Esophagus muscularis mucosa (tissue), 4 donors: ENCODE measurements at places on chromosomes 2 and 18. TPM values are rescaled to one million over a fixed set of nuclear protein-coding genes. Genes with fewer than 3 reads are reported as not detected.

DNA sequence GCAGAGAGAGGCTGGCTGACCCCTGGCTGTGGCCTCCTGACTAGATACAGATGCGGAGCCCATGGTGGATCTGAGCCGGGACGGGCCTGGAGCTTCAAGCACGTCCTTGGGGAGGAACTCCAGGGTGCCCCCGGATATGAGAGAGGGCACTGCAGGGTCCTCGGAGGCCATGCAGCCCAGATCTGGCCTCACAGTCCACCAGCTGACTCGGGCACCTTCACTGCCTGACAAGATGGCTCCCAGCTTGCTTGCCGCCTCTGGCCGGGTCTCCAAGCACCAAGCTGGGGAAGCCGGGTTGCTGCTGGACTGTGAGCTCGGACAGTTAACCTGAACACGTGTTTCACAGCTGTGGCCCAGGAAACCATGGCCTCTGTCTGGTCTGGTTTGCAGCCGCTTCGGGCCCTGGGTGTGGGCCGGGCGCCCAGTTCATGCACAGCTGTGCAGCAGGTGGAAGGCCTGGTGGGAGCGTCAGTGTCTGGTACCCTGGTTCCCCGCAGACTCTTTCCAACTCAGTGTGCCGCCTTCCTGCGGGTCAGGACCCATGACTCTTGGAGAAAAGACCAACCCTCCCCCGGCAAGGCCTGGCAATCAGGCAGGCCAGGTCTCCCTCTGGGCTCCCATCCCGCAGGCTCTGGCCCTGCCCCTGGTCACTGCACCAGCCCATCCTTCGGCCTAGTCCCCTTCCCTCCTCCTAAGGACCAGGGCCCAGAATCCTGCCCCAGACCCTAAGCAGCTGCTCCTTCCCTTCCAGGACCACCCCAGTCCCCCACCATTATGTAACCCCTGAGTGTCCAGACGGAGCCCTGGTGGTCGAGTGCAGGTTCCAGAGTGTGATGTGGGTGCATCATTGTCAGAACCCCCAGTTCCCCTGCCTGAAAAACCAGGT, 74.6 kb upstream of the OTOS start:
- H3K4me1 ChIP-seq = no peaks in the 10 kb centered on the region
- no peak overlapping the region for H3K27ac ChIP-seq
- H3K4me3 ChIP-seq = no peak overlapping the region
- peaks cover 50% of the 10 kb centered on the region for H3K27me3 ChIP-seq

DNA sequence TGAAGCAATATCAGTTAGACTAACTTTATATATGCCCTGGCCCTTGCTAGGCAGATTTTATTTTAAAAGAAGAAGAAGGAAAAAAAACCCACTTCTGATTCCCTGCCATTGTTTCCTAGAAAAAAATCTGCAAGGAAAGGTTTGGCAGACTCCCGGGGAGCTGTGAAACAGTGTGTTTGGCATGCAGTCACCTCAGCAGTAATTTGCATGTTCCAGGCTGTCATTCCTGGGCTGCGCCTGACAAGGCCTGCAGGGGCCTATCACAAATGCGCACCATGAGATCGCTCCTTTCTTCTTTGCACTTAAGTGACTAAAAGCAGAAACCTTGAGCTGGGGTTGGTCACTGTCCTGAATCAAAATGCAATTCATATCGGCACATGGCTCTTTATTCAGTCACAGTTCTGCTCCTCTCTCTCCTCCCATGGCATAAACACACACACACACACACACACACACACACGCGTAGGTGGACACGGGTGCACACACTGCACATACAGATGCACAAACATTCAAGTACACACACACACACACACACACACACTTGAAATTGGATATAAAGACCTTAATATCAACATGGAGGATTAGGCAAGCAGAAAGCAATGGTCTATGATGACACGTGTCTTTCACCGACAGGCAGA, 172.8 kb downstream of the MYT1L start:
- H3K4me3 ChIP-seq = no peak overlapping the region
- no peak for DNase-seq
- no peaks in the 10 kb centered on the region for H3K36me3 ChIP-seq
- no peaks in the 10 kb centered on the region for H3K27me3 ChIP-seq
- no peak overlapping the region for H3K27ac ChIP-seq
- H3K4me1 ChIP-seq = no peaks in the 10 kb centered on the region

GRCh38 chr2:73870084-73870483, 22.7 kb upstream of the ACTG2 start:
- no peaks in the 10 kb centered on the region for H3K27me3 ChIP-seq
- no peak overlapping the region for H3K4me3 ChIP-seq
- peak overlapping the region; percentile 89 for H3K27ac ChIP-seq
- peak; percentile 94 for DNase-seq

DNA sequence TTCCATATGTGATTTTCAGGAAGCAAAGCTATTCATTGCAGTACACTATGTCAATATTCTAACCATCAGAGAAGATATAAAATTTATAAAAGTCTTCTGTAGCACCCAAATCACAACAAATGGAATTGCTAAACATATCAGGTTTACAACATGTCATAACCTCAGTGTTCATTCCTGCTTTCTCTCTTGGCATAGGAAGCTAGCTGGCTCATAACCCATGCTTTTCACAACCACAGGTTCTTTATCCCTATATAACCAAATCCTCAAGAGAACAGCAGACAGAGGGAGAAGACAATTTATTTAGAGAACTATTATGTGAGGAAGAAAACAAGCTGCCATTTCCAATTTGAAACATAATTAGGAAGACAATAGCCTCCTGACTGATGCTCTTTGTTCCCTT, 997.0 kb upstream of the ACVR2A start:
- no peaks in the 10 kb centered on the region for H3K36me3 ChIP-seq
- no peak for DNase-seq
- no peak overlapping the region for H3K27ac ChIP-seq
- no peaks in the 10 kb centered on the region for H3K4me1 ChIP-seq

DNA sequence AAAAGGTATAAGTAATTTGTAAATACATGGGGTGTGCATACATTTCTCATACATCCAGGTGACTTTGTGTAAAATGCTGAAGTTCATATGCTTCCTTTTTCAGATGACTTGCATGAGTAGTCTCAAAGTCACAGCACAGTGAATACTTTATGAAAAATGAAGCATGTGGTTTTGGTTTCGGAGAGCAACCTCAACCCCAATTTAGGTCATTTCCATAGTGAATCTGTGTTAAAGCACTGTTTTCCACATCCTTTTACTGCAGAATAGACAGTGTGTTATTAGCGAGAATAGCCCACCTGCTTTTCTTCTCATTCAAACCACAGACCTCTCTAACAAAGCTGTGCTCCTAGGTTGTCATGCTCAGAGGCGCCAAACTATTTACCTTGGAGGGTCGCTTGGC, 204.4 kb upstream of the RASGRP3 start:
- no peaks in the 10 kb centered on the region for H3K27me3 ChIP-seq
- H3K4me1 ChIP-seq = peaks cover 43% of the 10 kb centered on the region
- no peak for DNase-seq
- peaks cover 12% of the 10 kb centered on the region for H3K36me3 ChIP-seq

GRCh38 chr2:239093542-239093941, 245.7 kb downstream of the TWIST2 start:
- H3K36me3 ChIP-seq = peaks cover 91% of the 10 kb centered on the region
- no peak overlapping the region for H3K27ac ChIP-seq
- no peak for DNase-seq
- H3K4me3 ChIP-seq = no peak overlapping the region
- H3K4me1 ChIP-seq = no peaks in the 10 kb centered on the region

- no peaks in the 10 kb centered on the region for H3K27me3 ChIP-seq
- no peak overlapping the region for H3K4me3 ChIP-seq
- H3K27ac ChIP-seq = no peak overlapping the region
- peaks cover 18% of the 10 kb centered on the region for H3K4me1 ChIP-seq
- H3K36me3 ChIP-seq = no peaks in the 10 kb centered on the region
These were observed 174.8 kb downstream of the EN1 start for GRCh38 chr2:118672571-118673158.

DNA sequence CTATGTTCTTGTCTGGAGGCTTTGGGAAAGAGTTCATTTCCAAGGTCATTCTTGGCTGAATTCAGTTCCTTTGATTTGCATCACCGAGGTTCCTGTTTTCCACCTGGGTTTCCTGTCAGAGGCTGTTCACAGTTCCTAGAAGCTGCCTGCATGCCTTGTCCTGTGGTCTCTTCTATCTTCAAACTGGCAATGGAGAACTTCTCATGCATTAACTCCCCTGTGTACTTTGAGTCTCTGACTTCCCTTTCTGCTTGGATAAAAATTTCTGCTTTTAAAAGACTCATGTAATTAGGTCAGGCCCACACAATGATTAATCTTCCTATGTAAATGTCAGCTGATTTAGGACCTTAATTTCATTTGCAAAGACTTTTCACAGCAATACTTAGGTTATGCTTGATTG, 499.3 kb upstream of the FANCL start:
- no peak for DNase-seq
- no peaks in the 10 kb centered on the region for H3K4me1 ChIP-seq
- H3K4me3 ChIP-seq = no peak overlapping the region
- H3K36me3 ChIP-seq = no peaks in the 10 kb centered on the region

GRCh38 chr2:207616185-207616584, 9.0 kb downstream of the METTL21A start:
- H3K27me3 ChIP-seq = no peaks in the 10 kb centered on the region
- no peak for DNase-seq
- peaks cover 29% of the 10 kb centered on the region for H3K36me3 ChIP-seq
- peaks cover 8% of the 10 kb centered on the region for H3K4me1 ChIP-seq
- H3K4me3 ChIP-seq = no peak overlapping the region

TEX261 gene
- total RNA-seq = 31.1 TPM

PDE1A gene
- total RNA-seq = 10.2 TPM
